Activated gamma-delta T cell treated with Interleukin-2 at 50 U/mL for 16 hours (primary cell): ENCODE measurements at places on chromosomes 12 and 14.

DNA sequence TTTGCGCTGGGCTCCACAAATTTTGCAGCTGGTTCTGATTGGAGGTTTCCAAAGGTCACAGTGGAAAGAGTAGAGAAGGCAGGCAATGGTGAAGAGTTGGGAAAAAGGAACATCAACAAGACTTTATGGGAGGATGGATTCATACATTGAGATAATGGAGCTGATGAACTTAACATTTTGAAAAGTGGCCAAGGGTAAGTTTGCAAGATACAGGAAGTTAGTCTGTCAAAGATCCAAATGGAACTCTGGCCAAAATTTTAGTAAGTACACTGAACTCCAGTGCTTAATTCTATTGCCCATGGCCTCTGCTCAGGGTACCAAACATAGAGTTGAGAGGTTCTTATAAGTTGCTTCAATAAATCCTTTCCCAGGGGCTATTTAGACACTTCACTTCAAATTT, 15.6 kb downstream of the CCER1 start:
- no peak for DNase-seq

- DNase-seq = no peak
Measured at GRCh38 chr12:131783915-131784541, 44.2 kb upstream of the MMP17 start.

DNA sequence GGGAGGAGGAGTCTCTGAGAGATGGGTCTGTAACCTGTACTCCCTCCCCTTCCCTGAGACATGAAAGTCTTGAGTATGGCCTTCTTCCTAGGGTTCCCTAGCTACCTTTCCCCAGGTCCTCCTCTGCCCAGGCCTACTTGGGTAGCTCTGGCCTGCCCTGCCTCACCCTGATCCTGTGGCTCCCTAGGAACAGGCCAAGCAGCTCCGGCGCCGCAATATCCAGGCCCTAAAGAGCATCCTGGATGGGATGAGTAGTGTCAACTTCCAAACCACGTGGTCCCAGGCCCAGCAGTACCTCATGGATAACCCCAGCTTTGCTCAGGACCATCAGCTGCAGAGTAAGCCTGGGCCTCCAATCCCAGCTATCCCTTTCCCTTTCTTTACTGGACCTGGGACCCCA, 12.3 kb downstream of the PRPF40B start:
- no peak for DNase-seq

DNA sequence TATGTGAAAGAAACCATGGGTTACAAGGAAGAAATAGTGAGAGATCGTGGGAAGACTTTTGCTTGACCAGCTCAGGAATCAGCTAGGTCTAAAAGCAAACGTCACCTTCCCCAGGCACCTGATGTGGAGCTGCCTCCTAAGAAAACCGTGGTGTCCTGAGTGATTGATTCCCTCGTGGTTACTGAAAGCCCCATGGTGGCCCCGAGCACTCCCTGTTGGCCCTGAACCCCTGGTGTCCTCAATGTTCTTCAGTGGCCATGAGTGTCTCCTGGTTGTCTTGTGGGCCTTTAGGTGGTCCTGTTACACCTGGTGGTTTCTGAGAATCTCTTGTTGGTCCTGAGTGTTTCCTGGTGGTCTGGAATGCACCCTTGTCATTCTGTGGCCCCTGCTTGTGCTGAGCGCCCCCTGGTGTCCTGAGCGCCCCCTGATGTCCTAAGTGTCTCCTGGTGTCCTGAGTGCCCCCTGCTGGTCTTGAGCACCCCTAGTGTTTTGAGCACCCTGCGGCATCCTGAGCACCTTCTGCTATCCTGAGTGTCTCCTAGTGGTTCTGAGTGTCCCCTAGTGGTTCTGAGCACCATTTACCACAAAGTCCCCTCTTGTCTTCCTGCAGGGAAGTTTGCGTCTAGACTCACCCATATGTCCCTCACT, 518.7 kb downstream of the TMEM121 start:
- DNase-seq = peak; percentile 80

GRCh38 chr14:77212943-77213678, 31.5 kb downstream of the TMEM63C start:
- no peak for DNase-seq

DNA sequence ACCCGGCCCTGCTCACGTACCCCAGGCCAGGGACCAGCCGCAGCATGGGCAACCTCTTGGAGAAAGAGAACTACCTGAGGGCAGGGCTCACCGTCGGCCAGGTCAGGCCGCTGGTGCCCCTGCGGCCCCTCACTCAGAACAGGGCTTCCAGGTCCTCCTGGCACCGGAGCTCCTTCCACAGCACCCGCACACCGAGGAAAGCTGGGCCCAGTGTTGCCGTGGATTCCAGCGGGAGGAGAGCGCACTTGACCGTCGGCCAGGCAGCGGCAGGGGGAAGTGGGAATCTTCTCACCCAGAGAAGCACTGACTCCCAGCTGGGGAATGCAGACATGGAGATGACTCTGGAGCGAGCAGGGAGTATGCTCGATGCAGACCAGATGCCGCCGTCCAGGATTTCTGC, 7.9 kb upstream of the VAMP1 start:
- no peak for DNase-seq

GRCh38 chr12:111812881-111813741, 28.9 kb upstream of the MAPKAPK5 start:
- peak; percentile 58 for DNase-seq

DNA sequence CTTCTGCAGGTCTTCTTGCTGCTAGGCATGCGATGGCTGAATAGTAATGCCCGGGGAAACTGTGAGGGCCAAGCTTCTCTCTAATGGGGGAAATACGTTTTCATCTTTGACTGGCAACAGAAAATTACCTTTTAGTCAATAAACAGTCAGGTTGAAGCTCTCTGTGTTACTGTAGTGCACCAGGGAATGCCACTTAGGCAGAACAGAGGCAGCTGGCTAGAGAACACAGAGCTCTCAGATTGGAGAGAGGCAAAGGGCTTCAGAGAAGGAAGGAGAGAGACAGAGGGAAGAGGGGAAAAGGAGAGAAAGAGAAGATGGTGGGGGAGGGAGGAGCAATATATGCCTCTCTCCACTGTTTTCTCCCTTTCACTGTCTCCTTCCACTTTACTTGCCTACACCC, 6.7 kb downstream of the HSD17B6 start:
- DNase-seq = no peak

- DNase-seq = no peak
Measured at GRCh38 chr12:19915392-19916195, 452.7 kb upstream of the PDE3A start.

DNA sequence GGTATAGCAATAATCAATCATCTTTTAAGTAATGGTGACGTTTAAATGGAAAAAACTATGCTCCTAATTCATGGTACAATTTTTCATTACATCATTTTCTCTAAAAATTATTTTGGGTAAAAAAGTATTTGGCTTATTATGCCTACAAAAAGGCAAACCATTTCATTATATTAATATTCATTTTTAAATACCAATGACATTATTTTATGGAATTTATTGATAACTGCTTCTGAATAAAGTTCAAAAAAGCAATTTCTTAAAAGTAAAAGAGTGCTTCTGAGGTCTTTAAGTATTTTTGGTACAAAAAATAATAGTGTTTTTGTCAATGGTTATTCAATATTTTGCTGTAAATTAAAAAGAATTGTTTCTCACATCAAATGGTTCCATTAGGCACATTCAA, 12.2 kb downstream of the SLC38A2 start:
- DNase-seq = no peak

- DNase-seq = no peak
Measured at GRCh38 chr12:115074617-115075016, 390.6 kb upstream of the TBX3 start.

- no peak for DNase-seq
Measured at GRCh38 chr12:84058136-84058535, 854.5 kb downstream of the SLC6A15 start.

DNA sequence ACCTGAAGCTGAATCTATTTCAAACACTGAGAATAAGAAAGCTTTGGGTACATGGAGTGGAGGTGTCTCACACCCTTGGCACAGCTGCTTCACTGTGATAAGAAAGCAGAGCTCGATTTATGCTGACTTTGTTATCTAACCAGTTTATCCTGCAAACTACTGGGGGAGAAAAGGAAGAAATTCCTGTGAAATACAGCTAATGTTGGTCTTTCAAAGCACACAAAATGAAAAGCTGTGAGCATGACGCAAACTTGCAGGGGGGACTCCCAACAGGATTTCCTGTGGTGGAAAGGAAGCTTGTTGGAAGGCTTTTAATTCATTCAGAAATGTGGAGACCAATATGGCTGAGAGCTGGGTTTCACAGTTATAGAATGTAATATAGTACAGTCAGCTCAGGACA, 53.4 kb downstream of the SRGAP1 start:
- no peak for DNase-seq

DNA sequence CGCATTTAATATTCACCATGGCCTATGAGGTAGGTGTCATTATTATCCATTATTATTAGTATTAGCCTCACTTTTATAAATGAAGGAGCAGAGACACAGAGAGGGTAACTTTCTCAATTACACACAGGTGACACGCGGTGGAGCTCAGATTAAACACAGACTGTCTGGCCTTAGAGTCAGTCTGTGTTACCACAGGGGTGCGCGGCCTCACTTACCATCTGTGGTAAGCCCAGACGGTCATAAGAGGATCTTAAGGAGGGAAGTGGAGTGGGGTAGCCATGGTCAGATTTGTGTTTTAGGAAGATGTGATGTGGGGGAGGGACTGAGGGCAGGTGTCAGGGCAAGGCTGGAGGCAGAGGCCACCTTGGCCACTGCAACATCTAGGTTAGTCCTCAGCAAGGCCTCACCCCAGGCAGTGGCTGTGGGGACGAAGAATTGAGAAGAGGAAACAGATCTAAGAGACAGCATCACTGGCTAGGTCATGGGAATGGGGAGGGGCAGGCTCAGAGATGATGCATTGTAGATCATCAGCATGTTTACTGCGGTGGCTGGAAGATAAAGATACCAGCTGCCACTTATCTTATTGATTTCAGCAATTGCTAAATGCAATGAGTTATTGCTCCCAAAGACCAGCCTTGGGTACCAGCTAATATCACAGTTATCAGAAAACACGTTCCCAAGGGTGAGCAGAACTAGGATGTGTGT, 67.1 kb downstream of the SERPINA3 start:
- DNase-seq = no peak
